Glomerular endothelial cell (primary cell): ENCODE measurements at places on chromosomes 6 and 20. TPM values are rescaled to one million over a fixed set of nuclear protein-coding genes. Genes with fewer than 3 reads are reported as not detected.

DNA sequence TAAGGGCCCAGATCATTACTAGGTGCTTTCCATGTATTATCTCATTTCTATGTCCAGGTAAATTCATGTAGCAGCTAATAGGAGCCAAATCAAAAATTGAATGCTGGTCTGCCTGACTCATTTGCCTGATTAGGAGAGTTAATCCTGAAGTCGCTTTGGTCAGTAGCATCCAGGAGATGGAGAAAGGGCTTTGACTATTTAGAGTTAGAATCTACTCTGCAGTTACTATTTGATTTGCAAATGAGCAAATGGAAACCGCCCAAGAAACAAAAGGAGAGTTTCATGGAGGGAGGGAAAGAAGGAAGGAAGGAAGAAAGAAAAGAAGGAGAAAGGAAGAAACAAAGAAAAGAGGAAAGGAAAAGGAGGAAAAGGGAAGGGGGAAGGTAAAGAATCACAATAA lies 539.6 kb upstream of the MMS22L start:
- DNase-seq: no peak

GRCh38 chr6:157800420-157801237 lies 22.4 kb upstream of the SNX9 start:
- DNase-seq: no peak

DNA sequence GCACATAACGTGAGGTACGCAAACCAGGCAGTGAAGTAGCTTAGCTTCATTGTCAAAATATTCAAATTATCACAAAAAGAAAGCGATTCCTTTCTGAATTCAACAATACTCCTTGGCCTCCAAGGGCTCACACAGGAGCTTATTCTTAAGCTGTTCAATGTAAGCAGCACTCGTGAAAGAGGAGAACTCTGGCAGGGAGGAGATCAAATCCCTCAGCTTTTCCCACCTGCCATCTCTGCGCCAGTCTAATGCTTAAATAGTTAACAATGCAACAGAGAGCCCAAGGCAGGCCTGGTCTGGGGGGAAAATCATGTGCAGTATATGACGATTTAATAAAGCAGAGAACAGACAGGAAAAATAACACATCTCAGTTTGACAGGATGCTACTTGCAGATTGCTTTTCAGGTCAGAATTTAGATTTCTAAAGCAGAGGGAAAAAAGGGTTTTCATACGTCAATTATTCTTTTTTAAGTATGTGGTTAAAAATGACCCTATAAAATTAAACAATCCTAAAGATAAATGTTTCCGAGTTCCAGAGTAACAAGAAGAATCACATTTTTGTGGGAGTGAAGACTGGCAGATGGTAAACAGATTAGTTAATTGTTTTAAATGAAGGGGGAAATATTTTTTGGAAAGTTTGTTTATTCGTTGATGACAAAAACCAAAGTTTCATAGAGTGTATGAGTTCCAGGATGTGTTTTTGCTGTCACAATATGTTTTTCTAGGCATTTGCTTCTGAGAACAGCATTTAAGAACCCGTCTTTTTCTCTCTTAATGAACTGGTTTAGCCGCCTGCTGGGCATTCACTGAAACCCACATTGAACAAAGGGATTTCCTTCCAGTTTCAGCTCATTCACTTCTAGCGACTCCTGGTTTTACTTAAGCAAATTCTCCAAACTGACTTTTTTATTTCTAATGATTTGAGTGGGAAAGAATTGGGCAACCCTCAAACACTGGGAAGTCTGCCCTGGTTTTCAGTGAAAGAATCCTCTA lies 45.9 kb downstream of the PLAGL1 start:
- peak; percentile 27 for DNase-seq

CPNE5 gene
- 5.0 and 25.7 TPM in 2 replicates for total RNA-seq

- DNase-seq: no peak
Measured at GRCh38 chr20:46324379-46324778, 16.1 kb upstream of the CDH22 start.

GRCh38 chr20:62624325-62624690 lies 18.0 kb upstream of the SLCO4A1 start:
- no peak for DNase-seq
